Chondrocyte (in vitro differentiated cells): ENCODE measurements at places on chromosomes 2 and 18. TPM values are rescaled to one million over a fixed set of nuclear protein-coding genes. Genes with fewer than 3 reads are reported as not detected.

FMNL2 gene
- 31.5 to 42.3 TPM (median 33.9 TPM) in 3 replicates for total RNA-seq

LYG2 gene
- total RNA-seq: not detected in 3 replicates

BCL11A gene
- 11.1 to 15.4 TPM (median 13.4 TPM) in 3 replicates for total RNA-seq

CCDC68 gene
- not detected in 3 replicates for total RNA-seq

ZNF396 gene
- 1.4 to 1.5 TPM (median 1.4 TPM) in 3 replicates for total RNA-seq

TEKT4 gene
- not detected in 3 replicates for total RNA-seq

CENPA gene
- total RNA-seq: 2.6 to 6.2 TPM (median 4.6 TPM) in 3 replicates

RND3 gene
- total RNA-seq: 65.1 to 125 TPM (median 124 TPM) in 3 replicates

WDR43 gene
- total RNA-seq: 37.6 to 44.0 TPM (median 39.3 TPM) in 3 replicates

QPCT gene
- total RNA-seq: 0.67 to 1.2 TPM in 2 of 3 replicates, not detected in the other

PLCL1 gene
- 0.44 to 4.1 TPM (median 0.50 TPM) in 3 replicates for total RNA-seq

STAMBP gene
- 29.3 to 32.6 TPM (median 32.1 TPM) in 3 replicates for total RNA-seq

LTBP1 gene
- total RNA-seq: 302 to 398 TPM (median 392 TPM) in 3 replicates

ITGA4 gene
- total RNA-seq: 21.3 to 23.0 TPM (median 21.5 TPM) in 3 replicates

KRCC1 gene
- total RNA-seq: 22.8 to 29.3 TPM (median 25.3 TPM) in 3 replicates

DNA sequence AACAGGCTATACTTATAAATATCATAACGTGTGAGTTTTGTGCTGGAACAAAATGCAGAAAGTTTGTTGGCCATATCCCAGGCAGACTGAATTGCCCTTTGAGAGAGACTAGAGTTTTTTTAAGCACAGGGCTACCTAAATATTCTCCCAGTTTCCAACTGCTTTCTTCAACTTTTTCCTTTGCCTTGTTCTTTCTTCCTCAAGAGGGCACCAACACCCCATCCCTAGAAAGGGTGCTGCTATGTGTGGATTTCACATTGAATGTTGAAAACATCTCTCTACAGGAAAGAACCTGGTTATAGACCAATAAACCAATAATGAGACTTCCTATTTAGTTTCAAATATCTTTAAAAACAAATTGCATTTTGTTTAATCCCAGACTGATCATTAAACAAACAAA is 87.9 kb downstream of the ICOS start:
- DNase-seq: no peak
- H3K4me3 ChIP-seq: no peak overlapping the region
- no peaks in the 10 kb centered on the region for H3K27me3 ChIP-seq
- peaks cover 22% of the 10 kb centered on the region for H3K4me1 ChIP-seq
- no peaks in the 10 kb centered on the region for H3K36me3 ChIP-seq

- no peak for DNase-seq
- no peaks in the 10 kb centered on the region for H3K27me3 ChIP-seq
- no peaks in the 10 kb centered on the region for H3K36me3 ChIP-seq
- no peak overlapping the region for H3K4me3 ChIP-seq
- H3K4me1 ChIP-seq: peaks cover 10% of the 10 kb centered on the region
- H3K27ac ChIP-seq: no peak overlapping the region
These were observed 91.1 kb downstream of the DTNB start for GRCh38 chr2:25582077-25582830.

DNA sequence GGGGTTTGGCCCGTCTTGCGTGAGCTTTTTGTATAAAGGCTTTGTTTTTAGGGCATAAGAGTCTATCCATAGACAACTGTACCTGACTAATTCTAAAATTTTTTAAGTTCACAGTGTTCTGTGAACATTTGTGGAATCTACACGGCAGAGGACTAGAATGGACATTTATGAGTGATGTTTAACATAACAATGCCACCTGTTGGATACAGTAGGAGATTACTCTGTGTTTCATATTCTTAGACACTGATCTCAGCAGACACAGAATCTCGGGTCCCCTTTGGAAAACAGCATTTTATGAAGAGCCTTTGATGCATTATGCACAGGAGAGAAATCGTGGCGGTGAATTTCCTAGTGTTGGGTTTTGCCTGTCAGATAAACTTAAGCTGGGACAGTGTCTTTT is 752.2 kb downstream of the DPP10 start:
- no peaks in the 10 kb centered on the region for H3K4me1 ChIP-seq
- H3K27me3 ChIP-seq: no peaks in the 10 kb centered on the region
- no peak overlapping the region for H3K27ac ChIP-seq
- H3K36me3 ChIP-seq: no peaks in the 10 kb centered on the region

DNA sequence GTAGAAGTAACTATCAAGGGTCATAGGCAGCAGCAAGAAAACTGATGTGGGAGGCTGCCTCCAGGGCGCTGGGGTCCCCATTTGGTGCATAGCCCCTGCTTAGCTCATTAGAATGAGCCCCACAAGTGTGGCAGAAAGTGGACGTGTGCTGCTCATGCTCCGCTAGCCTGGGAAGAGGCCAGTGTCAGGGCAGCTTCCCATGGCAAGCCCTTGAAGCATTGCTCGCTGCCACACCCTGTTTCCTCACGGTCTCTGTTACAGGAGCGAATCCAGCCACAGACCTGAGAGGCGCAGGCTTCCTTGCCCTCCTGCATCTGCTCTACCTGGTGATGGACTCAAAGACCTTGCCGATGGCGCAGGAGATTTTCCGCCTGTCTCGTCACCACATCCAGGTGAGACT is 22.5 kb downstream of the ELMOD3 start:
- H3K36me3 ChIP-seq: peaks cover 38% of the 10 kb centered on the region
- DNase-seq: no peak
- no peak overlapping the region for H3K27ac ChIP-seq

DNA sequence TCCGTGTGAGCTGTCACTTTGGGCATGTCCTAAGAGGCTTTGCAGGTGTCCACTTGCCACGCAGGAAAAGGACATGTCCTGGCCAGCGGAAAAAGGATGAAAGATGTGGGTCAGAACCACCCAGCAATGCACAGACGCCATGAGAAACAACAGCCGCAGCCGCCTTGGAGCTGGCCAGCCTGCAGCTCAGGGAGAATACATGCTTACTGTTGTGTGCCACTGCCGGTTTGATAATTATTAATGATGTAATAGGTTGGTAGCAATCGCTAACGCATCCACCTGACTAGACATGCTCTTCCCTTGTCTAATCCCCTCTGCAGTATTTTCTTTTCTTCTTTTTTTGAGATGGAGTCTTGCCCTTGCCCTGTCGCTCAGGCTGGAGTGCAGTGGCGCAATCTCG is 221.7 kb downstream of the HAUS1 start:
- DNase-seq: no peak
- H3K4me1 ChIP-seq: peaks cover 20% of the 10 kb centered on the region
- H3K27me3 ChIP-seq: no peaks in the 10 kb centered on the region
- H3K4me3 ChIP-seq: no peak overlapping the region
- no peak overlapping the region for H3K27ac ChIP-seq

- peaks cover 19% of the 10 kb centered on the region for H3K4me1 ChIP-seq
- no peak within 1 kb of the TSS for H3K4me3 ChIP-seq
- no peaks in the 10 kb centered on the region for H3K36me3 ChIP-seq
These were observed at the start of gene MRO for GRCh38 chr18:50819728-50820378. Gene MRO, minus strand, starts transcription at chr18:50820016. Its CDS starts 10,616 bp downstream, at chr18:50809400.

- no peaks in the 10 kb centered on the region for H3K36me3 ChIP-seq
- peaks cover 3% of the 10 kb centered on the region for H3K4me1 ChIP-seq
- H3K4me3 ChIP-seq: no peak overlapping the region
- H3K27ac ChIP-seq: no peak overlapping the region
- no peak for DNase-seq
These were observed 32.7 kb upstream of the RPE start for GRCh38 chr2:209969692-209970091.

DNA sequence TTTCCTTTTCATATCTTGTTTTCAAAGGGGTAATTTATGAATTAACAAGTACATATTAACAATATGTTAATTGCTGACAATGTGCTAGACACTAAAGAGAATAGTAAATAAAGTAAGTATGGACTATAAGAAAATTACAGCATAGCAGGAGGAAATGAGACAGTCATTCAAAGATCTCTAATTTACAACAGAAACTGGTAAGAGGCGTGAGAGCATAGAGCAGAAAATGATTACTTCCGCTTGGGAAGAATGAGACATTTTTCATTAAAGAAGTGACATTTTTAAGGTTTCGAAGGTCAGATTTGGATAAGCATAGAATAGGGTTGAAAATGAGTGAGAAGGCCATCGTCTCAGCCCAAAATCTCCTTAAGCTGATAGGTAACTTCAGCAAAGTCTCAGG is 184.4 kb upstream of the SESTD1 start:
- no peak overlapping the region for H3K4me3 ChIP-seq
- H3K27ac ChIP-seq: no peak overlapping the region
- H3K27me3 ChIP-seq: no peaks in the 10 kb centered on the region
- DNase-seq: no peak
- peaks cover 11% of the 10 kb centered on the region for H3K4me1 ChIP-seq

GRCh38 chr2:237931205-237931721 is 35.6 kb upstream of the UBE2F start:
- H3K27me3 ChIP-seq: no peaks in the 10 kb centered on the region
- DNase-seq: no peak
- H3K36me3 ChIP-seq: no peaks in the 10 kb centered on the region
- H3K4me1 ChIP-seq: peaks cover 44% of the 10 kb centered on the region
- H3K27ac ChIP-seq: peak overlapping the region; percentile 76

DNA sequence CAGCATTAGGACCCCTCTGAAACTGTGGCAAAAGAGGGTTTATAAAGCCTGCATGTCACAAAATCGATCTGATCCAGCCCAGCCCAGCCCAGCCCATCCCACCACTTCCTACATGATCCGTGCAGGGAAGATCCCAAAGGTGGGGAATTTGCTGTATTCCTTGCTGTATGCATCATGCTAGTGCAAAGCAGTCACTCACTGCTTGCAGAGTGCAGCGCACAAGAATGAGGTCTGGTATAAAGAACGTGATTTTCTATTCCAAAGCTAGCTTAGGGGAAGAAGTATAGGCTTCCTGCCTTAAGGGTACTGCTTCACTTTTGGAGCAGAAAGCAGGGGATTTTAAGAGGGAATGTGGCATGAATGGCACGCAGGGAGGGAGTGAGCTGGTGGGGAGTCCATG is 18.9 kb upstream of the SERPINB11 start:
- H3K36me3 ChIP-seq: no peaks in the 10 kb centered on the region
- H3K4me3 ChIP-seq: no peak overlapping the region
- H3K4me1 ChIP-seq: peaks cover 8% of the 10 kb centered on the region
- DNase-seq: no peak
- no peaks in the 10 kb centered on the region for H3K27me3 ChIP-seq

GRCh38 chr2:225667445-225667844 is 267.9 kb downstream of the NYAP2 start:
- no peaks in the 10 kb centered on the region for H3K36me3 ChIP-seq
- no peak for DNase-seq
- H3K4me1 ChIP-seq: no peaks in the 10 kb centered on the region
- no peak overlapping the region for H3K27ac ChIP-seq
- H3K4me3 ChIP-seq: no peak overlapping the region
- H3K27me3 ChIP-seq: no peaks in the 10 kb centered on the region

GRCh38 chr2:120454654-120455385 is 108.9 kb downstream of the INHBB start:
- DNase-seq: no peak
- H3K4me1 ChIP-seq: peaks cover 4% of the 10 kb centered on the region
- H3K36me3 ChIP-seq: peaks cover 13% of the 10 kb centered on the region
- H3K27me3 ChIP-seq: peaks cover 13% of the 10 kb centered on the region
- no peak overlapping the region for H3K4me3 ChIP-seq

- H3K4me1 ChIP-seq: peaks cover 4% of the 10 kb centered on the region
- no peak overlapping the region for H3K4me3 ChIP-seq
- no peak overlapping the region for H3K27ac ChIP-seq
- DNase-seq: no peak
- H3K27me3 ChIP-seq: peaks cover 2% of the 10 kb centered on the region
These were observed 102.4 kb upstream of the MGAT4A start for GRCh38 chr2:98833172-98833916.

- peak overlapping the region; percentile 34 for H3K4me3 ChIP-seq
- H3K36me3 ChIP-seq: no peaks in the 10 kb centered on the region
These were observed 330.2 kb upstream of the FANCL start for GRCh38 chr2:58571181-58571852.

GRCh38 chr2:182595650-182596049 is 120.4 kb upstream of the DNAJC10 start:
- H3K4me1 ChIP-seq: peaks cover 21% of the 10 kb centered on the region
- H3K27ac ChIP-seq: no peak overlapping the region
- no peak overlapping the region for H3K4me3 ChIP-seq
- no peaks in the 10 kb centered on the region for H3K27me3 ChIP-seq
- H3K36me3 ChIP-seq: no peaks in the 10 kb centered on the region

DNA sequence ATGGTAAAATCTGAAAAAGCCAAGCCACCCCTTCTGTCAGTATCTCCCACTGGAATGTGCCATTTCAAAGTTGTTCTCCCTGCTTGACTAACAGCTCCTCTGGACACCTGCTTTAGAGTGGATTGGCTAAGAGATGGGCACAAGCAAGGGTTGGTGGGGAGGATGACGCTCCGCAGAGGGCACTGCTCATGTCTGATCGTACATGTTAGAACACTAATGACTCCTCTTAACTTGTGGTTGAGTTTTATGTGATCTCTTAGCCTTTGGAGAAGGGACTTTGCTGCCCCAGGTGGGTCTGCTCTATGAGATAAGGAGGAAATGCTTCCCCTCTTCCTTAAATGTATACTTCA is 8.2 kb upstream of the KIAA2012 start:
- no peaks in the 10 kb centered on the region for H3K27me3 ChIP-seq
- no peak overlapping the region for H3K4me3 ChIP-seq
- no peak for DNase-seq

GRCh38 chr2:147739508-147739907 is 105.3 kb upstream of the ACVR2A start:
- H3K4me3 ChIP-seq: no peak overlapping the region
- peak overlapping the region; percentile 0 for H3K27ac ChIP-seq
- H3K27me3 ChIP-seq: no peaks in the 10 kb centered on the region
- H3K4me1 ChIP-seq: peaks cover 11% of the 10 kb centered on the region
- DNase-seq: no peak
- no peaks in the 10 kb centered on the region for H3K36me3 ChIP-seq

DNA sequence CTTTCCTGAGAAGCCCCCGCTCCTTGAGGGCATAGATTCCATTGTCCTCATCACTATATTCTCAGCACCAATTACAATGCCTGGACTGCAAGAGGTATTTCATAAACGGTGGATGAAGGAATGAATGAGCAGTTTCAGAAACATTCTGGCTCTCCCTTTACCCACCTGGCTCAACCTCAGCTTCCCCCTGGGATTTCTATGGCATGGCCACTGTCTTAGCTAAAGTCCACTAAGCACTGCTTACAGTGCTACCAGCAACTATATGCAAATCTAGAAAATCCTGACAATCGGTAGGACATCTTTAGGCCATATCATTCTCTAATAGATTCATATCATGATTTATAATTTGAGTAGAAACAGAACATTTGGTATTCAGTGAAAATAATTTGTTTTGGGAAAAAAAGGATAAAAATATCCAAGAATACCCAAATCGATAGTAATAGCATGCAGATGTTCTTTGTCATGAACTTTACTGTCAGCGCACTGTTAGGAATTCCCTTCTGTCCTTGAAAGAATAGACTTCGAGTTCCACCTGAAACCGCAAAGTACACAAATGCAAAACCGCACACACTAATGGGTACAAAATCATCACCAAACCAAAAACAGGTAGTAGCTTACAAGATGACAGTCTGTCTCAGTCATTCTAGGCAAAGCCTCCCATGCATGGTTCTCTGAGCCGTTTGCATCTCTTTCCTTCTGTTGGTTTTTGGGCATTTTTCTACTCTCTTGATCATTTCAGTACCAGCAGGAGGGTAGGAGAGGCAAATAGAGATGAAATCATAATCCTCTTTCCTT is 303.6 kb upstream of the ID2 start:
- no peak overlapping the region for H3K4me3 ChIP-seq
- no peak overlapping the region for H3K27ac ChIP-seq
- H3K36me3 ChIP-seq: peaks cover 3% of the 10 kb centered on the region
- no peak for DNase-seq
- no peaks in the 10 kb centered on the region for H3K4me1 ChIP-seq
- peaks cover 2% of the 10 kb centered on the region for H3K27me3 ChIP-seq

- no peak overlapping the region for H3K4me3 ChIP-seq
- no peaks in the 10 kb centered on the region for H3K27me3 ChIP-seq
- peaks cover 2% of the 10 kb centered on the region for H3K36me3 ChIP-seq
- no peak overlapping the region for H3K27ac ChIP-seq
- peak; percentile 67 for DNase-seq
- peaks cover 17% of the 10 kb centered on the region for H3K4me1 ChIP-seq
These were observed 199.2 kb downstream of the KLHL29 start for GRCh38 chr2:23584054-23584745.
